ENCODE measurements at places on chromosomes 7 and 10.

DNA sequence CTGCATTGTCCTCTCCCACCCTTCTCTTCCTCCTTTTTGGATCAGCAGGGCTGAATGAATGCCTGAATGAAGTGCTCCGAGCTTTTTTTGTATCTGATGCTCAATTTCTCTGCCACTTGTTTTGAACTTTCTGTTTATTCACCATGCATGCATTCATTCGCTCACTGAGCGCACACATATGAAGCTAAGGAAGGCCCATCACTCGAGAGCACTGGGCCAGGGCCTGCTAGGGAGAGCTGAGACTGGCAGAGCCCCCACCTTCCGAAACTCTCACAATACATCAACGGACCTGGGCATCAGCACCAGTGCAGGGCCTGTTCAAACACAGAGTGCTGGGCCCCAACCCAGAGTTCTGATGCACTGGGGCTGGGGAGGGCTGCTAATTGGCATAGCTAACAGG lies 45.7 kb downstream of the RPS24 start:
- no peak for DNase-seq

GRCh38 chr7:98565103-98565502 lies 52.0 kb upstream of the NPTX2 start:
- DNase-seq: no peak

- DNase-seq: no peak
Observed at GRCh38 chr10:73609116-73609515, 18.0 kb upstream of the USP54 start.

GRCh38 chr7:103093429-103093828 lies 18.5 kb downstream of the ARMC10 start:
- no peak for DNase-seq
